ENCODE measurements at places on chromosomes 12 and 14.

- DNase-seq, result no peak
Observed at GRCh38 chr14:105305345-105305744, 4.5 kb upstream of the BRF1 start.

DNA sequence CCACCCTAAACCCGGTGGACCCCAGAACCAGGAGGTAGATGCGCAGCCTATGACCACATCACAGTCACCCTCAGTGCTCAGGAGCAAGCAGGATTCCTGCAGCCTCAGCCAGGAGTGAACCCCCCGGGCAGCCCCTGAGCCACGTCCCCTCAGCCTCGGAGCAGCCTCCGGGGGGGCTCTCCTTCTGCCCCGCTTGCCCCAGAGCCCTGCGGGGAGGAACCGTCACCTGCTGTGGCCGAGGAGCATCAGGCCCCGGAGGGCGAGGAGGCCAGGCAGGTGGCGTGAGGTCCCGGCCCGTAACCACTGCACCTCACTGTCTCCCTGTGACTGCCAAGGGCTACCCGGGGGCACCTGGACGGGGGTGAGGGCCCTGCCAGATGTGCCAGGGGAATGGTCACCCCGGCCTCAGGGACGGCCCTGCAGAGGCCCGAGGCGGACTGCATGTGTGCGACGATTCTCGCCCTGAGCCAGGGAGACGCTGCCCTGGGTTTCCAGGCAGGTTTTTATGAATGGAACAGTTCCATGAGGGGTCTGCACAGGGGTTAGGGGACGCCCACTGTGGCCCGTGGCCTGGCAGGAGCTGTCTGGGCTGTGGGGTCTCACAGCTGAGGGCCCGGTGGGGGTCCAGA, 58.6 kb downstream of the FBRSL1 start:
- no peak for DNase-seq

GRCh38 chr12:105279460-105280056, 43.6 kb upstream of the APPL2 start:
- DNase-seq, result no peak

GRCh38 chr12:43761500-43761899, 2.7 kb downstream of the IRAK4 start:
- no peak for DNase-seq

- DNase-seq, result no peak
Observed at GRCh38 chr14:93731753-93732152, 56.5 kb downstream of the PRIMA1 start.

GRCh38 chr14:101972126-101972866, 7.9 kb downstream of the DYNC1H1 start:
- DNase-seq, result no peak

DNA sequence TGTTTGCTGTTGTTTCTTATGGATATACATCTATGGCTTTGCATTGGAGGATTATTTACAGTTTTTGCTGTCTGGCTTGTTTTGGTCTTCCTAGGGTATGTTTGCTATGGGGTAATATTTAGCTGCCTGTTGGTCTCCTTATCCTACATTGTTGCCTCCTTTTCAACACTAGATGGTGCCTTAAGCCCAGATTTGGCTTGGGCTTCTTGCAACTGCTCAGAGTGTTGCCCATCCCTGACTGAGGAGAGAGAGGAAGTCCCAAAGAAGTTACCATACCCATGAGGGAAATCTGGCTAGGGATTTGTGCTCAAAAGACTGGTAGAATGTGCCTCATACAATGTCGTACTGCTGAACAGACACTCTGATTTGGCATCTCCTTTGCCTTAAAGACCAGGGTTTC, 94.6 kb upstream of the MUCL1 start:
- DNase-seq, result no peak

DNA sequence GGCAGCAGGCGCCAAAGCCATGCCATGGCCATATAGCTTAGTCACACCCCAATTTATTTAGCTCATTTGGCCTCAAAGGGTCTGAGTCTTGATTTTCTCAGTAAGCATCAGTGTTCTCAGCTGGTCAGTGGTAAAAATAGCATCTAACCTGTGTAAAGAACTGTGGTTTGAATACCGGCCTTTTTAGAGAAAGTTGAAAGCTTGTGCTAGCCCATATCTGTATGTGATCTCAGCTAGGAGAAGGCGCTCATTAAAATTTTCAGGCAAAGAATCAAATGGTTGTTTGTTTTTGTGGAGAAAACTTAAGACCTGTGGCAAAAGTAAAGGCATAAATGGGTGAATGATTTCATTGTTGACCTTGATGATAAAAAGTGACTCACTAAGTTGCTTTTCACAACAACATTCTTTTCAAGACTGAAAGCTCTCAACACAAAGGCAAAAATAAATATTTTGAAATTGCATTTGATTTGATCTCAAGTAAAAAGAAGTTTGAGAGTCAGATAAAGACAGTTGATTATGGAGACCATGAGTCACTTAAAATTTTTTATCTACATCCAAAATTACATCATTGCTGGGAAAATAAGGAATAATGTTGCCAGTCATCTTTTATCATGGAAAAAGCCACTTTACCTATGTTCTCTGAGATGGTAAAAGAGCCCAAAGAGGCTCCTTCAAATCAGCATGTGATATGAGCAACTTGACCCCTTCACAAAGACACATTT, 128.5 kb upstream of the RGS6 start:
- DNase-seq, result no peak

DNA sequence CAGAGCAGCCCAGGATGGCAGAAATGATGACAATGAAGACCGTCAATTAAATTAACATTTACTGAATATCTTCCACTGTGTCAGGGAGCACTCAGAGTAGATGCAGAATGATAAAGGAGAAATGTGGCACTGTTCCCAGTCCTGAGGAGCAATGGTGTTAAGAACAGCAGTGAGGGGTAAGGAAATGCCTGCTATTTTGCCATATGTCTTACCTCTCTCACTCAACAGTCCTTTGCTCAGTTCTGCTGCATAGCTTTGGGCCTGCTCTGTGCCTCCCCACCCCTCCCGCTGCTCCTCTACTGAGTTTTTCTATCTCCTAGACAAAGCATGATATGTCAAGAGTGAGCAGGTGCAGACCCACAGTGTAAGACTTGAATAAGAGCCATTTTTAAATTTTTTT, 318.8 kb downstream of the NAV3 start:
- DNase-seq, result no peak

GRCh38 chr14:72515779-72516770, 377.8 kb downstream of the DPF3 start:
- no peak for DNase-seq

- no peak for DNase-seq
Observed at GRCh38 chr12:40229690-40230651, 5.2 kb downstream of the LRRK2 start.

GRCh38 chr12:117850048-117850447, 118.7 kb downstream of the KSR2 start:
- DNase-seq, result no peak
